ENCODE measurements at places on chromosomes 5 and 9. TPM values are rescaled to one million over a fixed set of nuclear protein-coding genes. Genes with fewer than 3 reads are reported as not detected.

- DNase-seq: no peak
Measured at GRCh38 chr5:77129391-77129990, 42.4 kb upstream of the ZBED3 start.

DNA sequence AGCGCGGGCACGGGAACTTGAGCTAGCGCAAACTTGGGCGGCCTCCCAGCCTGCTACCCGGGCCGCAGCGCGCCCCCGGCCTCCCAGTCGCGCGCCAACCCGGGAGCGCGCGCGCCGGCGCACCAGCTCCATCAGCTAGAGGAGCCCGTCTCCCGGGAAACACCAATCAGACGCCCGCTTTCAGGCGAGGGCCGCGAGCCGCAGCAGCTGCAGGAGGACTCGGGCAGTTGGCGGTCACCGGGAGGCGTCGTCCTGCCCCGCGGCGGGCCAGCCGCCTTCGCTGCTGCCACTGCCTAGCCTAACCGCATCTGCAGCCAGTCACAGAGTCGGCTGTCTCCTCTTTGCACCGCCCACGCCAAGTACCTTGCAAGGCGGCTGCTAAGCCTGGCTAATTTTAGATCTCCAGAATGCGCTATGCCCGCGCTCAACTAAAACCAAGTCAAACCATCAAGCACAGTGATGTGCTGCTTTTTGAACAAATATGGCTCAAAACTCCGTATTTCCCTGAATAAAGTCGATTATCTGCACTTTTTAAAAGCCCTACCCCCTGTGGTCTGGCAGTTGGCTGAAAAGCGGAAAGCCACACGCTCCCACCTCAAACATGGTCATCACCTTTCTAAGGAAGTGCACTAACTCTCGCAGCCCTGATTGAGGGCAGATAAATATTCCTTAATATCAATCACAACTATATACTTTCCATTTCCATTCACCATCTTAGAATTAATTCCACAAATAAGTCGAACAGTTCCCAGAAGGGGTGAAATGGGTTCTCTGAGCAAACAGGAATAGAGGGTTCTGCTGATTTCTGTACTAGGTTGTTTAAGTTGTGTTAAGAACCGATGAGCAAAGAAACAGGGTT lies 221.8 kb downstream of the MEF2C start:
- DNase-seq: peak; percentile 80

PGM5 gene
- total RNA-seq: 3.3 TPM

ARHGEF28 gene
- total RNA-seq: 6.1 TPM

DNA sequence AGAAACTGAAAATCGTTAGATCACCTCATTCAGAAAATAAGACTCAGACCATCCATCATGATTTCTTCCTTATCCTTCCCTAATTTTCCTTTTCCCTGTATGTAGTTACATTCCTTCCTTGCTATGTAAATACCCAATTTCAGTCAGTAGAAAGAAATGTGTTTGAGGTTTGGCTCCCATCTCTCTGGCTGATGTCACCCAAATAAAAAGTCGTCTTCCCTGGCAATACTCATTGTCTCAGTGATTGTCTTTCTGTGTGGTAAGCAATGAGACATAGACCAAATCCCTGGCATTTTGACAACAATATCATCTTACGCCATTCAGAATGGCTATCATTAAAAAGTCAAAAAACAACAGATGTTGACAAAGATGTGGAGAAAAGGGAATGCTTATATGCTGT lies 303.9 kb upstream of the EDIL3 start:
- DNase-seq: no peak

DNA sequence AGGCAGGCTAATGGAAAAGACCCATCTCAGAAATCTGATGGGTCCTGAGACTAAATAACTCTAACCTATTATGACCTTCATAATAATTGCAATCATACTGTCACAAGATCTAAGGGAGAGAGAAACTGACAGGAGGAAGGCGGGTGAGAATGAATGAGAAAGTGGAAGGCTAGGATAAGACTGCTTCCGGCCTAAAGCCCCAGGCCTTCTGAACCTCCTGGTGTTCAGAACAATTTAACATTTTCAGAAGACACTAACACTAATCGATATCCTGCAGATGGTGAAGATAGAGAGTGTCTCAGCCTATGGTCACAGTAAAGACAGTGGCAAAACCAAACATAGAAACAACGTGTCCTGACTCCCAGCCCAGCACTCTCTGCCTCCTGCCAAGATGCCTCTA lies 1.2 kb downstream of the RPS14 start:
- DNase-seq: no peak

DNA sequence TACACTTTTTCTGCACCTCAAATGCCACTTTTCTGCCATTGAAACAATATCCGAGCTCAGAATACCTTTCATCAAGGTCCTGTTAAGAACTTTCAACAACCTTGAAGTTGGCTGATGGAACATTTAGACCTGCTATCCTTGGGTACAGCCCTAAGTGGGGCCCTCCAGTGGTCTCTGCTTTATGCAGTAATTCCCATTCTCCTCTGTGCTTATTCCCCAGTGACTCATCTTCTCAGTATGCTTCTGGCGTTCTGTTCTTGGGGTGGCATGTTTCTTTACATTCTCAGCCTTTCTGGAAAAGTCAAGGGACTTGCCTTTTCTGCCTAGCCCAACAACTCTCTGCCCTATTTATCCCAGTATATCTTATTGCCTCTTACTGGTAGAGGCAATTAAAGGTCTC lies 7.1 kb downstream of the ANP32B start:
- no peak for DNase-seq

GRCh38 chr9:121366611-121367192 lies 3.3 kb downstream of the STOM start:
- DNase-seq: no peak

All from frontal cortex (tissue), 4 donors.